ENCODE measurements at places on chromosomes 1 and 21.

DNA sequence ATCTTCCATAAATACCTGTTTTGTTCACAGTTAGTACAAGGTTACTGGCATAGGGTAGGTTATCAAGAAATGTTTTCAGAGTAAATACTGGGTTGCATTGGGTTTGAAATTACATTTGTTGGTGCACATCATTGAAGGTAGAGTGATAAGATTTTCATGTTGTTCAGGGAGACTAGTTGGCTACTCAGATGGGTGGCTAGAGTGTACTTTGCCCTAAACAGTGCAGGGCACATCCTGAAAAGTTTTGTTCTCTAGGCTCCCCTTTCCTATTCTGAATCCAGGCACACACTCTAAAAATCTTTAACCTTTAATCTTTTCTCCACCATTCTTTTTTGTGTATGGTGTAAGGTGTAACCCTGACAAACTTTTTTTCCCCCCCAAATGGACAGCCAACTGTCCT lies 18.0 kb downstream of the POU2F1 start:
- peaks cover 15% of the 10 kb centered on the region for H3K4me1 ChIP-seq
- H3K36me3 ChIP-seq = no peaks in the 10 kb centered on the region
- H3K27me3 ChIP-seq = no peaks in the 10 kb centered on the region
- no peak overlapping the region for H3K27ac ChIP-seq
- DNase-seq = no peak
- no peak overlapping the region for H3K4me3 ChIP-seq

- no peak overlapping the region for H3K27ac ChIP-seq
- DNase-seq = no peak
- H3K4me1 ChIP-seq = peaks cover 1% of the 10 kb centered on the region
- H3K36me3 ChIP-seq = no peaks in the 10 kb centered on the region
These were observed 4.4 kb downstream of the THEM5 start for GRCh38 chr1:151849126-151849525.

DNA sequence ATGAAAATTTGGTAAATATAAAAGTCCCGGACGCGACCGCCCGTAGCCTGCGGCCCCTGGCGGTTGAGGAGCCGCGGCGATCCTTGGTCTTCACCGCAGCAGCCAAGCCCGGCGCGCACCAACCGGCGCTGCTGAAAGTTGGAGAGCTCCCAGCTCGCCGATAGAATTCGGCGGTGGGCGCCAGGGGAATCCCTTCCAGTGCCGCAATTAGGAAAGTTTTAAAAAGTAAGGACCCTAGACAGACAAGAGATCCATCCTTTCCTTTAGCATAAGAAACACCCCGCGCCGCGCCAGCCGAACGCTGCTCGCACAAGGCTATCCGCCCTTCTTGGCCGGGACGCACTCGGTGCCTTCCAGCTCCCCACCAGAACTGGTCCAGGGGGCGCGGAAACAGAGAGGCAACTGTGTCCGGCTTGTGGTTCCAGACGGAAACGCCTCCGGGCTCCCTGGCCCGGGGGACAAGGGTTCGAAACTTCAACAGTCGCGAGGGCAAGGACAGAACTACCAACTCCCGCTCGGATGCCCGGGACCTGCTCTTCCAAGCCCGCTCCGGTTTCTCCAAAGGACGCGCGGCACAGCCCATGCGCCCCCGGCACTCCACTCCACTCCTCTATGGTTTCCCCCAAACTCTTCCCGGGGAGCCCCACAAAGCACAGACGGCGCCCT lies 1.7 kb downstream of the FAM78B start:
- peak; percentile 38 for DNase-seq
- H3K4me3 ChIP-seq = peak overlapping the region; percentile 55
- H3K4me1 ChIP-seq = peaks cover 21% of the 10 kb centered on the region
- H3K27me3 ChIP-seq = peaks cover 23% of the 10 kb centered on the region

DNA sequence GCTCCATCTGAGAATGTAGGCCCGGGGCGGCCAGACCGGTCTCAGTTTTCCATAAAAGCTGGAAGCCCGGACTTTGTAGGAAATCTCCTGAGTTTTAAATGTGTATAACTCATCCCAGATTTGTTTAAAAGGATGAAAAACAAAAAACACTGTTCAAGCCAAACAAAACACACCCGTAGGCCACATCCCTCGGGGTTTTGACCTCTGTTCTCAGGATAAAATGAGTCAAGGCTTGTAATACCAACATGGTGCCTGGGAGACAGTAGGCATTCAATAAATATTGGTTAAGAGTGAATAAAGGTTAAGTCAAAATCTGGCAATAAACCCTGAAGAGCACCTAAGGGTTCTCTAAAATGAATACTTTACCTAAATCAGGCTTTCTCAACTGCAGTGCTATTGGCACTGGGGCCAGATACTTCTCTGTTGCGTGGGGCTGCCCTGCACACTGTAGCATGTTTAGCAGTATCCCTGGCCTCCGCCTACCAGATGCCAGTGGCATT lies 55.0 kb downstream of the KAZN start:
- no peak overlapping the region for H3K27ac ChIP-seq
- H3K36me3 ChIP-seq = no peaks in the 10 kb centered on the region
- no peak for DNase-seq
- H3K4me1 ChIP-seq = no peaks in the 10 kb centered on the region

GRCh38 chr21:34092262-34092921 lies 19.0 kb downstream of the MRPS6 start:
- H3K36me3 ChIP-seq = peaks cover 15% of the 10 kb centered on the region
- no peaks in the 10 kb centered on the region for H3K27me3 ChIP-seq
- H3K4me3 ChIP-seq = no peak overlapping the region
- peak overlapping the region; percentile 18 for H3K27ac ChIP-seq
- no peak for DNase-seq

- H3K36me3 ChIP-seq = peaks cover 63% of the 10 kb centered on the region
- no peaks in the 10 kb centered on the region for H3K27me3 ChIP-seq
- H3K4me3 ChIP-seq = no peak overlapping the region
- DNase-seq = peak; percentile 31
These were observed 4.6 kb downstream of the RCC1 start for GRCh38 chr1:28510273-28510969.

- no peaks in the 10 kb centered on the region for H3K36me3 ChIP-seq
- no peak for DNase-seq
- H3K4me1 ChIP-seq = no peaks in the 10 kb centered on the region
- no peak overlapping the region for H3K27ac ChIP-seq
- H3K27me3 ChIP-seq = no peaks in the 10 kb centered on the region
- H3K4me3 ChIP-seq = no peak overlapping the region
These were observed 234.9 kb downstream of the RHOU start for GRCh38 chr1:228969953-228970800.

DNA sequence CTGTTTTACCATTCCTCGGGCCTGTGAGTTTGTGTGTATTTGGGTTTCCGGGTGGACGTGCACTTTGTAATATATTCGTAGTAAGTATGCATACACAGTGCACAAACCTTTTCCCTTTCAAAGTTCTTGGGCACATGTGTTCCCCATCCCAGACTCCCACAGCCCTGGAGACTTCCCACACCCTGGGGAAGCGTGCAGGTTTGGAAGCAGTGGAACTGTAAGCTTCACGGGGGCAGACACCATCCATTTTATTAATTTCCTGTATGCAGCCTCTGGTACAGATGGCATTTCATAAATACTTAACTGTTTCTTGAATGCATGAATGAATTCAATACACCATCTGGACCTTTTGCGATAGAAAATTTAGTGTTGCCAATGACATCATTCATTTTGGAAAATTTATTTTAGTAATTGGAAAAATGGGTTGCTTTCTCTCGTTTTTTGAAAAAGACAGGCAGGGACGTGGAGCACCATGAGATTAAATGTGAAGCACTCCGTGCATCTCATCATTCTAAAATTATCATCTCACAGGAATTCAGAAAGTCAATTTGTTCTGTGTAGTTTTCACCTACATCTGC lies 10.8 kb downstream of the ETS2 start:
- H3K27ac ChIP-seq = no peak overlapping the region
- H3K27me3 ChIP-seq = no peaks in the 10 kb centered on the region
- no peak for DNase-seq

GRCh38 chr1:201279313-201279712 lies 4.0 kb upstream of the PKP1 start:
- H3K27ac ChIP-seq = no peak overlapping the region
- no peak overlapping the region for H3K4me3 ChIP-seq
- H3K4me1 ChIP-seq = no peaks in the 10 kb centered on the region
- H3K36me3 ChIP-seq = no peaks in the 10 kb centered on the region
- no peaks in the 10 kb centered on the region for H3K27me3 ChIP-seq

- H3K36me3 ChIP-seq = no peaks in the 10 kb centered on the region
- no peak overlapping the region for H3K27ac ChIP-seq
- H3K4me1 ChIP-seq = peaks cover 32% of the 10 kb centered on the region
- no peak overlapping the region for H3K4me3 ChIP-seq
These were observed 3.0 kb downstream of the NMNAT1 start for GRCh38 chr1:9946315-9946714.

GRCh38 chr1:46569884-46570725 lies 18.7 kb upstream of the KNCN start:
- no peaks in the 10 kb centered on the region for H3K27me3 ChIP-seq
- H3K27ac ChIP-seq = no peak overlapping the region
- H3K4me3 ChIP-seq = no peak overlapping the region

GRCh38 chr1:204275695-204276370 lies 62.0 kb upstream of the GOLT1A start:
- H3K27me3 ChIP-seq = peaks cover 33% of the 10 kb centered on the region
- peaks cover 13% of the 10 kb centered on the region for H3K4me1 ChIP-seq
- no peak for DNase-seq
- no peak overlapping the region for H3K27ac ChIP-seq
- H3K4me3 ChIP-seq = no peak overlapping the region

GRCh38 chr1:150056407-150056806 lies 11.2 kb upstream of the VPS45 start:
- H3K4me3 ChIP-seq = no peak overlapping the region
- H3K27me3 ChIP-seq = no peaks in the 10 kb centered on the region
- H3K36me3 ChIP-seq = no peaks in the 10 kb centered on the region
- H3K4me1 ChIP-seq = peaks cover 8% of the 10 kb centered on the region

DNA sequence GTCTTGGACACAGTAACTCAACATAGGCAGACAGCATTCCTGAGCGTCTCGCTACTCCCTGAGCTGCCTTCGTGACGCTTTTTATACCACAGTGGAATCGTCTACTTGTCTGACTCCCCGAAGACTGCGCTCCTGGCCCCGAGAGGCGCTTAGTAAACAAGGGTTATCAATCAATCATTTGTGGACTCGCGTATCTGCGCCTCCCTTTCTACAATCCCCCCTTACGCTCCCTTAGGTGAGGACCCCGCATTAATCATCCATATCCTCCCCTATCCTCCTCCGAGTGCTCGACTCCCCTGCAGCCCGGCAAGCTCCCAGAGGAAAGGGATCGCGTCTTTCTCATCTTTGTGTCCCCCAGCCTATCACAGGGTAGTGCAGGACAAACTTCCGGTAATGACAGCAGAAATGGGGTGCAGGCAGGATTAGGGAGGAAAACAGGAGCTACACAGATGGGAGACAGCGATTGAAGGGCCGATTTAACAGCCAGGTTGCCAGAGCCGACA lies 522 bp downstream of the TMEM59 start:
- no peaks in the 10 kb centered on the region for H3K36me3 ChIP-seq
- peaks cover 41% of the 10 kb centered on the region for H3K4me1 ChIP-seq

- peak overlapping the region; percentile 59 for H3K4me3 ChIP-seq
- no peaks in the 10 kb centered on the region for H3K27me3 ChIP-seq
- H3K4me1 ChIP-seq = peaks cover 17% of the 10 kb centered on the region
- no peak overlapping the region for H3K27ac ChIP-seq
- DNase-seq = peak; percentile 78
These were observed 1.7 kb downstream of the TMCC2 start for GRCh38 chr1:205229399-205229871.

GRCh38 chr1:40161888-40162397 lies 756 bp downstream of the RLF start:
- H3K4me1 ChIP-seq = peaks cover 29% of the 10 kb centered on the region
- DNase-seq = no peak
- H3K36me3 ChIP-seq = no peaks in the 10 kb centered on the region
- peak overlapping the region; percentile 97 for H3K27ac ChIP-seq
- H3K4me3 ChIP-seq = peak overlapping the region; percentile 94

- no peaks in the 10 kb centered on the region for H3K27me3 ChIP-seq
- no peaks in the 10 kb centered on the region for H3K36me3 ChIP-seq
- no peak for DNase-seq
- no peak overlapping the region for H3K4me3 ChIP-seq
- no peak overlapping the region for H3K27ac ChIP-seq
These were observed 36.9 kb upstream of the FNBP1L start for GRCh38 chr1:93411000-93411399.

- H3K36me3 ChIP-seq = no peaks in the 10 kb centered on the region
- DNase-seq = no peak
- H3K4me1 ChIP-seq = peaks cover 16% of the 10 kb centered on the region
- H3K4me3 ChIP-seq = no peak overlapping the region
- H3K27me3 ChIP-seq = no peaks in the 10 kb centered on the region
These were observed 15.9 kb upstream of the SPOCD1 start for GRCh38 chr1:31831397-31832378.

GRCh38 chr1:204680461-204680860 lies 5.1 kb downstream of the LRRN2 start:
- H3K27me3 ChIP-seq = peaks cover 12% of the 10 kb centered on the region
- H3K4me3 ChIP-seq = no peak overlapping the region
- no peak overlapping the region for H3K27ac ChIP-seq
- peaks cover 11% of the 10 kb centered on the region for H3K4me1 ChIP-seq

- H3K4me3 ChIP-seq = no peak overlapping the region
- no peaks in the 10 kb centered on the region for H3K36me3 ChIP-seq
- H3K27me3 ChIP-seq = no peaks in the 10 kb centered on the region
- H3K4me1 ChIP-seq = no peaks in the 10 kb centered on the region
These were observed 57.8 kb downstream of the TMEM53 start for GRCh38 chr1:44616284-44616990.

GRCh38 chr1:59150577-59151386 lies 146.1 kb upstream of the FGGY start:
- DNase-seq = peak; percentile 25
- no peak overlapping the region for H3K4me3 ChIP-seq
- no peaks in the 10 kb centered on the region for H3K36me3 ChIP-seq
- H3K27me3 ChIP-seq = no peaks in the 10 kb centered on the region
- no peak overlapping the region for H3K27ac ChIP-seq
- H3K4me1 ChIP-seq = peaks cover 22% of the 10 kb centered on the region

- no peaks in the 10 kb centered on the region for H3K27me3 ChIP-seq
- H3K4me1 ChIP-seq = no peaks in the 10 kb centered on the region
- H3K36me3 ChIP-seq = no peaks in the 10 kb centered on the region
- DNase-seq = no peak
These were observed 7.4 kb downstream of the NBPF3 start for GRCh38 chr1:21447311-21447710.

- H3K27ac ChIP-seq = no peak overlapping the region
- peaks cover 20% of the 10 kb centered on the region for H3K27me3 ChIP-seq
- no peaks in the 10 kb centered on the region for H3K36me3 ChIP-seq
- H3K4me3 ChIP-seq = no peak overlapping the region
- H3K4me1 ChIP-seq = peaks cover 17% of the 10 kb centered on the region
These were observed 1.0 kb downstream of the ST6GALNAC5 start for GRCh38 chr1:76868154-76868882.

DNA sequence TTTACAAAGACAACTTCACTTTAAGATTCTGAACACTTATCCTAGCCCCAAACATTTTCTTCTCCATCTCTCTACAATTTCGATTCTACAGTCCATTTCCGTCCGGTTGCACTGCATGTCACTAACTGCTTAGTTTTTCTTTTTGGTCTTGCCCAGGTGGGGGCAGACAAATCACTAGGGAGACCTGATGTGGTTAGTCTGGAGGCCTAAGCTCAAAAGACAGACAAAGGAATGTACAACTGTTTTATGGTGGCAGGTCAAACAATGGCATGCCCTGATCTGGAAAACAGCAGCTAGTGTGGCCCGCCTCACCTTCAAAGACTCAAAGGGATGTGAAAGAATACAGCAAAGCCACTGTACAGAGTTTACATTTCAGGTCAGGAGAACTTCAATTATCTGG lies 3.8 kb downstream of the ETV3 start:
- H3K4me3 ChIP-seq = no peak overlapping the region
- H3K27ac ChIP-seq = no peak overlapping the region
- H3K36me3 ChIP-seq = peaks cover 57% of the 10 kb centered on the region

GRCh38 chr21:21997390-21998333 lies 999.5 kb downstream of the NCAM2 start:
- no peaks in the 10 kb centered on the region for H3K4me1 ChIP-seq
- no peak for DNase-seq
- H3K27ac ChIP-seq = no peak overlapping the region
- H3K27me3 ChIP-seq = no peaks in the 10 kb centered on the region
- no peaks in the 10 kb centered on the region for H3K36me3 ChIP-seq
- no peak overlapping the region for H3K4me3 ChIP-seq
